ENCODE measurements at places on chromosomes 6 and 20. TPM values are rescaled to one million over a fixed set of nuclear protein-coding genes. Genes with fewer than 3 reads are reported as not detected.

DNA sequence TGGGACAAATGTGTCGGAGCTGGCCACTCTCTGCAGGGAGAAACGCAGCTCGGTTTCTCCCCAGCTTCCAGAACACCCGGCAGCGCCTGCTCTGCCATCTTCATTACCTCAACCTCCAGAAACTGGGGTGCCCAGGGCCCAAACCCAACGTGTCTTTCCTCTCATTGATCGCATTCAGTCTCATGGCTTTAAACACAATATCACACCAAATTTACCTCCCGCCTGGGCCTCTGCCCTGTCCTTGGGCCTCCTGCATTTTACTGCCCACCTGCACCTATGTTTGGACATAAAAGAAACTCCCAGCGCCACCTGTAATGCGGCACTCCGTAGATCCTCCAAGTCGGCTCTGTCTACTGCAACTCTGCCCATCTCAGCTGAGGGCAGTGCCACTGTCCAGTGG lies 22.2 kb downstream of the SERPINB6 start:
- H3K27ac ChIP-seq = no peak overlapping the region
- DNase-seq = no peak
- no peaks in the 10 kb centered on the region for H3K27me3 ChIP-seq
- H3K4me1 ChIP-seq = no peaks in the 10 kb centered on the region

DNA sequence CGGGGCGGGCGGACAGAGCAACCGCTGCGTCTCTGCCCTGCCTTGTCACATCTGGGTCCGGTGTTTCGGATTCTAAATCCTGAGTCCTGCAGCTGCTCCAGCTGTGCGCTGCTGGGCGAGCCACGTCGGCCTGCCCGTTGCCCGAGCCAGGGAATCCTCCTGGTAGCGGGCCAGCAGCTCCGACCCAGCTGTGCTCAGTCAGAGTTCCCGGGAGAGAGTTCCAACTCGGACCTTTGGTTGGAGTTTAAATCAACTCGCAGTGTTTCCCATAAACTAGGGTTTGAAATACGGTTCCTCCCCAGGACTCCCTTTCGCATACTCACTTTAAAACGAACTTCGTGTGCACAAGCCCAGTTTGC lies 315 bp upstream of the PDE10A start:
- no peaks in the 10 kb centered on the region for H3K4me1 ChIP-seq
- no peak overlapping the region for H3K27ac ChIP-seq
- peaks cover 1% of the 10 kb centered on the region for H3K27me3 ChIP-seq
- DNase-seq = peak; percentile 64
- no peaks in the 10 kb centered on the region for H3K36me3 ChIP-seq

GRCh38 chr20:49865559-49865958 lies 49.8 kb downstream of the SPATA2 start:
- H3K36me3 ChIP-seq = no peaks in the 10 kb centered on the region
- no peak for DNase-seq

DNA sequence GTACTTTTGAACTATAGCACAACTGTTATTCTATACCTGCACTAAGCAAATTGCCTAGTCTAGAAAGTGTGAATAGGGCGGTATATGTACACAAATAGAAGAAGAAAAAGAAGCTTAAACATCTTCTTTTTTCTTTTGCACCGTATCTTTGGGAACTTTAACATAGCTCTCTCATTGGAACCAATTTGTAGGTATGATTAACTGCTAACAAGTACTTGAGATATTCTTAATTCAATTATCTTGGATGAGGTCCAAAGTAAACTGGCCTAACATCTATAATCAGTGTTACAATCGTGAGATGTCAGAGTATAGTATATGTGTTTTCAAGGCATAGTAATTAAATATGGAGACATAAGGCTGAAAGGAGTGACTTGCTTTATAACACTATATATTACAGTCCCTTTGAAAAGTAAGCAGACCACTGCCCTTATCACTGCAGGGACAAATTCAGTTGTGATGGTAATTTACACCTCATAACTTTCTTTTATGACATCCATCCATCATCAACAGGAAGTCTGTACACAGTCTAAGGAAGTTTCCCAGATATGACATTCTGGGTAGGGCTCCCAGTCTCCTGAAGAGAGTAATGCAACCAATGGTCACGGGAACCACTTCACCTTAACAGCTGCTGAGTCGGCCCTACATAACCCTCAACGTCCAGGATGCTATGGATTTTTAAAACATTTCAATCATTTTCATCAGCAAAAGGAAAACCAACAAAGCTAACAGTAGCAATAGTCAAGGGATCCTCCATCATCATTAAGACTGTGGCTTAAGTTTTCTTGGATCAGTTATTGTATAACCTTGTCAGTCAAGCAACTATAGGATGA lies 37.6 kb downstream of the NKAIN2 start:
- H3K4me1 ChIP-seq = no peaks in the 10 kb centered on the region
- H3K4me3 ChIP-seq = no peak overlapping the region
- H3K27ac ChIP-seq = no peak overlapping the region
- H3K27me3 ChIP-seq = no peaks in the 10 kb centered on the region

GRCh38 chr6:149065658-149066556 lies 251.6 kb upstream of the TAB2 start:
- no peak overlapping the region for H3K27ac ChIP-seq
- no peaks in the 10 kb centered on the region for H3K27me3 ChIP-seq
- H3K36me3 ChIP-seq = no peaks in the 10 kb centered on the region
- DNase-seq = no peak

DNA sequence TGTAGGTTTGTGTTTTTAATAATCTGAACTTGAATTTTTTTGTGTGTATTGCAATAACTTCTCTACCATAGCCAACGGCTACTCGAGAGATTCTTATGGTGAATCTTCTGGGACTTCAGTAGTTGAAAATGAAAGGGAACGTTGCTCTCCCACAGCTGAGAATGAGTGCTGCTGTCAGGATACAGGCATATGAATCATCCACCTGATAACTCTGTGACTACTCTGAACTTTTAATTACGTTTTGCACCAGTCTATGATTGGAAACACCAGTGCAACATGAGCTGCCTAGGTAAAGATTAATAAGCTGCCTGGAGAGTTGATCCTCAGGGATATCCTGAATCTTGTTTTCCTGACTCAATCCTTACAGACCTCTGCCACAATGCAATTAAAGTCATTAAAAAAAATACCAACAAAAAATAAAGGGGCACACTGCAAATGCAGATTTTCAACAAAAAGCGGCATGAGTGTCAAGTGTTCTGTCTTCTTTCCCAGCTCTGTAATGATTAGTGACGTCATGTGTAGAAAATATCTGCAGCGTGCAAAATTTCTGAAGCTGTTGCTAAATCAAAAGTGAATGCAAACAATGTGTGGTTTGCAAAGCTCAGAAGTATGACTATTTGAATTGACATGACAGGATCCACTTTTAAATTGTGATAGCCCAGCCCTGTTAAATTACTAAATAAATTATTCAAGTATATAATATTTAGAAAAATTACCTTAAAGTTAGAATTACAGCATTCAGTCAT lies 432.2 kb downstream of the HTR1B start:
- no peak overlapping the region for H3K27ac ChIP-seq
- DNase-seq = no peak
- no peaks in the 10 kb centered on the region for H3K27me3 ChIP-seq
- H3K4me3 ChIP-seq = no peak overlapping the region
- no peaks in the 10 kb centered on the region for H3K4me1 ChIP-seq

- H3K36me3 ChIP-seq = no peaks in the 10 kb centered on the region
- no peak overlapping the region for H3K4me3 ChIP-seq
- H3K27ac ChIP-seq = no peak overlapping the region
- H3K27me3 ChIP-seq = no peaks in the 10 kb centered on the region
Measured at GRCh38 chr6:20291764-20292580, 79.7 kb upstream of the MBOAT1 start.

DNA sequence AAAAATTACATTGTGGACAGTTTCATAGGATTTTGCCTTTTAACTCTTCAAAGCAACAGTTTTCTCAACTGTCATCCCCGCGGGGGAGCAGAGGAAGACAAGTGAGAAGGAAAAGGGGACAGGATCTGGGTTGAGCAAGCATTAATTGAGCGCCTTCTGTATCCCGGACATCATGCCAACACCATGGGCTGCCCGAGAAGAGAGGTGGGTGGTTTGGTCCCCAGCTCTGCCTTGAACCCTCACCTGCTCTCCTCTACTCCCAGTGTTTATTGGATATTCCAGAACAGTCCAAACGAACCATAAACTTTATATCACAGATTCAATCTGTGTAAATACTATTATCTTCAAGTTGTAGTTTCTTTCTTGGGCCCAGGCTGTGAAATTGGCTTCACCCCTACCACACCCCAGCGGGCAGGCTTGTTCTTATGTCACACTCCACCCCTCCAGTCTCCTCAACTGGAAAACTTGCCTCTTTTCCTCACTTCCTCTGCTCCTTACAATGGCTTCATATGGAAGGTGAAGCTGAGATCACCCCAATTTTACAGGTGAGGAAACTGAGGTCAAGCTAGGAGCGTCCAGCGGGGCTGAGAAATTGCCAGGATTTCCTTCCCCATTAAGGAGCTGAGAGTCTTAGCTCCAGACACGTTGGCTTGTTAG lies 6.0 kb downstream of the PCK1 start:
- no peak overlapping the region for H3K27ac ChIP-seq
- DNase-seq = no peak
- H3K27me3 ChIP-seq = no peaks in the 10 kb centered on the region
- no peak overlapping the region for H3K4me3 ChIP-seq

DNA sequence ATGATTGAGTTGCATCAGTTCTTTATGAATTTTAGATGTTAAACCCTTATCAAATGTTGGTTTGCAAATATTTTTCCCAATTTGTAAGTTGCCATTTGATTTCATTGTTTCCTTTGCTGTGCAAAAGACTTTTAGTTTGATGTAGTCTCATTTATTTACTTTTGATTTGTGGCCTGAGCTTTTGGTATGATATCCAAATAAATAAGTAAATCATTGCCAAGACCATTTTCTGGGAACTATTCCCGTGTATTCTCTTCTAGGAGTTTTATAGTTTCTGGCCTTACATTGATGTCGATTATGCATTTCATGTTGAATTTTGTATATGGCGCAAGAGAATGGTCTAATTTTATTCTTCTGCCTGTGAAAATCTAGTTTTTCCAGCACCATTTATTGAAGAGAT lies 13.4 kb downstream of the AIG1 start:
- no peak for DNase-seq
- no peaks in the 10 kb centered on the region for H3K27me3 ChIP-seq
- no peaks in the 10 kb centered on the region for H3K36me3 ChIP-seq
- H3K27ac ChIP-seq = no peak overlapping the region
- H3K4me3 ChIP-seq = no peak overlapping the region
- H3K4me1 ChIP-seq = no peaks in the 10 kb centered on the region

DNA sequence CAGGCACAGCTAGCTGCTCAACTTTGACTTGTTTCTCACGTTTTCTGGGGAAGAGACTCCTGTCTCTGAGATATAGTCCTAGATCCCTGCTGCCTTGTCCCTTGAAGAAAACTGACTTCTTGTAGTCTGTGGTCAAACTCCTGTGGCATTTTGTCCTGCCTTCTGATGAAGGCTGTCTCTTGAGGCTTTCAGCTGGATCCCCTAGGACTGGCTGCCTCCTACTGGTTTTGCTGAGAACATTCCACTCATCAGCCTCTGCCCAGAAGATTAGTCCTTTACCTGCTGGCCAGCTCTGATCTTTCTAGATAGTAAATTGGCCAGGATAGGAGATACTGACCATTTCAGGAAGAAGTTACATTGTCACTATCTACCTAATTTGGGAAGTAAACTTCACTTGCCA lies 71.9 kb upstream of the CNR1 start:
- H3K36me3 ChIP-seq = no peaks in the 10 kb centered on the region
- H3K4me1 ChIP-seq = no peaks in the 10 kb centered on the region
- H3K4me3 ChIP-seq = no peak overlapping the region
- H3K27me3 ChIP-seq = no peaks in the 10 kb centered on the region
- no peak for DNase-seq

The DLL1 gene
- 30.5 TPM for total RNA-seq

The RSPH9 gene
- total RNA-seq = 0.75 TPM

The PACSIN1 gene
- 0.10 TPM for total RNA-seq

The MRAP2 gene
- 65.1 TPM for total RNA-seq

The ZNF391 gene
- total RNA-seq = 2.6 TPM

The FOXA2 gene
- total RNA-seq = not detected

All from aorta (tissue), 5 donors.